ENCODE measurements at places on chromosomes 4 and X.

DNA sequence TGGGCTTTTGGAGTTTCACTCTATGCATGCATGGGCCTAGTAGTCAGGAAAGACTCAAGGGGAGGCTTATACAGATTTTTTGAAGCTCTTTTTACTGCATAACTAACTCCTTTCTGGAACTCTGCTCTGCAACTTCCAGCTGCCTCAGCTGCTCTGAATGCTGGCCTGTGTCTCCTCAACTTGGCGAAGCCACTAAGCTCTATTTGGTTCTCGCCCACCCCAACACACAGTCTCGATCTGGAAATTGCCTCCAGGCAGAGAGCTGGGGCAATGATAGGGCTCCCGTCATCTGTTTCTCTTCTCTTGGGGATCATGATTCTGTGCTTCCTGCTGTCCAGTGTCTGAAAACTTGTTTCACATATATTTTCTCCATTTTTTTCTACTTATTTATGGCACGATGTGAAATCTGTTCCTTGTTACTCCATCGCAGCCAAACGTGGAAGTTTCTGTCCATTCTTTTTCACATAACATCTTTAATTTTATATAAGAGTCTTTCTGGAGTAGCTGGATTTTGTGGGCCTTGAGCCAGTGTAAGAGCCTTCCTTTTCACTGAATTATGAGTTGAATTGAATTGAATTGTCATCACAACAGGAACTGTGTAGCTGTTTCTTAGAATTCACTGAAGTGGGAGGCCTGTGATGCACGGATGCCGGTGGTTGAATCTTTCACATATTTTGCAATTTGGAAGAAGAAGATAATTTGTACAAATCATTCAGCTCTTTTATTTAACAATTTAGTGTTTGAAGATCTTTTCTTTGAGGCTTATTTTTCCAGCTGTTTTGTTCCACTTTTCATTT, 9.0 kb downstream of the ZNF275 start:
- DNase-seq = no peak

DNA sequence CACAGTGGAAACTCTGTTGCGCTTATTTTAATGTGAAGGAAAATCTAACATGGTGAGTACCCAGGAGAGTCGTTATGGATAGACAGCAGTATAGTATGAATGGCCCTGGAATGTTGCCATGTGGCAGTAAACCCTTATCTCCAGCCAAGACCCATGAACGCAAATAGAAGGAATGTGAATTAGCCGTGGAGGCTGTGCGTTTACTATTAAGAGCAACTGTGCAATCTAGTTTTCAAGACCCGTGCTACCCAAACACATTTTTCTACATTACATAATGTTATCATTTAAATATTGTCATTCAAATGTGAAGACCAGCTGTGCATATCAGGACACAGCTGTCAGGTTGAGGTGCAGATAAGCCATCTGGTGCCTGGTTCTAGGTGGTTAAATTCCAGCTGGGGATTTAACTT, 13.3 kb upstream of the AGA start:
- DNase-seq = no peak

- DNase-seq = no peak
Observed at GRCh38 chr4:61919561-61919960, 719.4 kb downstream of the ADGRL3 start.

- DNase-seq = peak; percentile 50
Observed at GRCh38 chrX:14039344-14039743, 9.7 kb upstream of the GEMIN8 start.

DNA sequence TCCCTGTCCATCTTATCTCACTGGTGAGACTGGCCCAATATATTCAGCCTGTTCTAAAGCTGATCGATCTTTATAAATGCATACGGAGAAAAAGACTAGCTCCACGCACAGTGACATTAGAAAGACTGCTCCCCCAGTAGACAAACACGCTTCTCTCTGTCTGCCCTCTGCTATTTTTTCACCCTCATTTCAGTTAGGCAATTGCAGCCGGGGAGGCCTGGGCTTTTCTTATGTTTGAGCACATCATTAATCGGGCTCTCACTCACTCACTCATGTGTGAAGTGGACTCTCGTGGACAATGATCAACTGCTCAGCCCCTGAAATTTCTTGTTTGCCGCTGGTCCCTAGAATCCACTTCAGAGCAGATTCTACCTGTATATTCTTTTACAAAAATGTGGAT, 824.7 kb upstream of the TENM3 start:
- no peak for DNase-seq

DNA sequence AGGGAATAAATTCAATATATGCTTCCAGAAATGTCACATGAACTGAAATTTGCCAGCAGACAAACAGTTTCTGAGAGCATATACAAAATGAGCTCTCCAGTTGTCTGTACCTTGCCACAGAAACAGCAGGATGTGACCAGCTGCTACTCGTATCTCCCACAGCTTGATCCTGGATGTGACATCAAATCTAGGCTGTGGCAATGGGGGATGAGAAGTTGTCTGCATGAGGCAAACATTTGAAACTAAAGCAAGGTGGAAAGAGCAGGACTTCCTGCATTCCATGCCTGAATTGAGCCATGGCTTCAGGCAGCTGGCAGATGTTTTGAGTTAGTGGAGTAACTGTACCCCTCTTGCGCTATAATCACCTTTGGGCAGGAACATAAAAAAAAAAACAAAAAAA, 1724.0 kb downstream of the RPA4 start:
- DNase-seq = no peak

GRCh38 chrX:13750812-13751211, 16.3 kb downstream of the OFD1 start:
- no peak for DNase-seq

GRCh38 chr4:152394791-152395190, 141.1 kb downstream of the FBXW7 start:
- no peak for DNase-seq

DNA sequence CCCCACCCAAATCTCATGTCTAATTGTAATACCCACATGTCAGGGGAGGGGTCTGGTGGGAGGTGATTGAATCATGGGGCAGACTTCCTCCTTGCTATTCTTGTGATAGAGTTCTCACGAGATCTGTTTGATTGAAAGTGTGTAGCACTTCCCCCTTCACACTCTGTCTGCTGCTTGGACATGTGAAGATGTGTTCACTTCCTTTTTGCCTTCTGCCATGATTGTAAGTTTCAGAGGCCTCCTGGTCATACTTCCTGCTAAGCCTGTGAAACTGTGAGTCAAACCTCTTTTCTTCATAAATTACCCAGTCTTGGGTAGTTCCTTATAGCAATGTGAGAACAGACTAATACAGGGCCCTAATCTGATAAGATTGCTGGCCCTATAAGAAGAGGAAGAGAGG, 1514.8 kb downstream of the RPA4 start:
- no peak for DNase-seq

- no peak for DNase-seq
Observed at GRCh38 chrX:69019073-69019890, 146.0 kb downstream of the PJA1 start.

DNA sequence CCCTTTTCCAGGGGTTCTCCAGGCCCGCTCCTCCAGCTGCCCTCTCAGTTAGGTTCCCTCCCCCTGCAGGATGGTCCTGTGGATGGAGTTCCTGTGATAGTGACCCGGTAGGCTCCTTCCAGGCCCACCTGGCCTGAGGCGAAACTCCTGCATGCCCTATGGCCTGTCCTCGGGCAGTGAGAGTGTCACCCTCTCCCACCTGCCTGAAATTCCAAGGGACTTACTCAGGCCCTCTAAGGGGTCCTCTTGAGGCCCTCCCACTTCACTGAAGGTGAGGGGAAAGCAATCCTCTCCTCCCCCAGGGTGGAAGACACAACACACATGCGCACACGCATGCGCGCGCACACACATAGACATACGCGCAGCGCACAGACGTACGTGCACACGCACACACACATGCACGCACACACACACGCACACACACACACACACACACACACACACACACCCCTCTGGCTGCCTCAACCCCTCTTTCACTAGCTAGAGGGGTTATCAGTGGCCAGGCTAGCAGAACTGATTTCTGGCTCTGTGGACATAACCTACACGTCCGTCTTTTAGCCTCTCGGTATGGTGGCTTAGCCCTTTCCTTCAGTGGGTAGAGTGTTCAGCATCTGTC, 215.9 kb downstream of the CBR4 start:
- no peak for DNase-seq

DNA sequence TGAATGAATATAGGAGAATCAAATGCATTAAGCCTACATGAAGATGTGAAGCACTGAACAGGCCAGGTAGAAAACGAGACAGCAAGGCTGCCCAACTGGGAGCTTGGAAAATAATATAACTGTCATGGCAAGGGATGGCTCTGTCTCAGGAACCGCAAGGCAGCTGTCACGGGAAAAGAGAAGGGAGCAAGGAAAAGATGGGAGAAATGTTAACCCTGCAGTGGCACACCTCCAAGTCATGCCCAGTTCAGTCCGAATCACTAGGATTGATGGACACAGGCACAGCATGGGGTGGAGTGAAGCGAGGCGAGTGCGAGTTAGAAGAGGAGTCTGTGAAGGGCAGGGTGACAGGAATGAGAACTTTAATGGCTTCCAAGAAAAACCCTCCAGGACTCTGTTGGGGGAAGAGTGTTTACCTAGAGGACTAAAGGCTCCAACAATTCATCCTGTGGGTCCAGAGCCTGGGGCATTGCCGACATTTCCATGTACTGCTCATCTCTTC, 144.1 kb upstream of the ETNPPL start:
- DNase-seq = no peak

DNA sequence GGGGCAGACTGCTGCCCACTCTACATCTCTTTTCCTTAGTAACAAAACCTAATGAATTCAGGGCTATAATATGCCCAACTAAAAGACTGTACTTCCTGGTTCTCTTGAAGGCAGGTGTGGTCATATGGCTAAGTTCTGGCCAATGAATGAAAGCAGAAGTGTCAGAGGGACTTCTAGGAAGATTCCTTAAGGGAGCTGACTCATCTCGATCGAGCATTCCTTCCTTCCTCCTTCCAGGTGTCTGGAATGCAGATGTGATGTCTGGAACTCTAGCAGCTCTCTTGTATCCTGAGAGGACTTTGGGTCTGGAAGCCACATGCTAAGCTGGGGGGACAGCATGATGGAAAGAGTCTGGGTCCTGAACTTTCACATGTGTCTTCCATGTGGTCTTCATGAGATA, 116.2 kb upstream of the STX18 start:
- no peak for DNase-seq

DNA sequence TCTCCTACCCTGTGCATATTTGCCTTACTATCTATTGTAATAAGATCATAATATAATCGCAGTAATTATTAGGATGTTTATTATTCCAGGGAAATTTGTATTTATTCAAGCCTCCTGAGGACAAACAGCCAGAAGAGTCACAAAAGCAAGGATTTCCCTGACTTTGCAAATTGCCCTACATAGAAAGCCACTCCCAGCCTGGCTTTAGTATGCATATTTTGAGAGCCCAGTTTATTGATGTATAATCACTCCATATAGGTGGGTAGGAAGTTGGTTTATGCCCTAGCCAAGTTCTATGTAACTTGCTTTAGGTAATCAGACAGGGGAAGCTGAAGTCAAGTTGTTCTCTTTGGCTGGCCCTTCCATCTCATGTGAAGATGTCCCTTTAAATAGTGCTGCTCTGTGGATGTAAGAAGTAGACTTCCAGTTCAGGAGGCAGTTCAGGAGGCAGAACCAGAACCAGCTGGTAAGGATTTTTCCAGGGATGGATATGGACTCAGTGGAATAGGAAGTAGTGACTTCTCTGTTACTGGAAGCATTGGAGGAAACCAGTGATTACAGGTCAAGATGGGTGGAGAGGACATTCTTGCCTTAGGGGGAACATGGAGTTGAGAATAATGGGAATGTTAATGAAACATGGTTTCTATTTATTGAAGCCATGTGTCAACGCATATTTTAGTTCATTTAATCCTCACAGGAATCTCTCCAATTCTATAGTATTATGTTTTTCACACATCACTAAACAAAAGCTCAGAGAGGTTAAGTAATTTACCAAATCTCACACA, 70.5 kb upstream of the KIT start:
- DNase-seq = no peak

DNA sequence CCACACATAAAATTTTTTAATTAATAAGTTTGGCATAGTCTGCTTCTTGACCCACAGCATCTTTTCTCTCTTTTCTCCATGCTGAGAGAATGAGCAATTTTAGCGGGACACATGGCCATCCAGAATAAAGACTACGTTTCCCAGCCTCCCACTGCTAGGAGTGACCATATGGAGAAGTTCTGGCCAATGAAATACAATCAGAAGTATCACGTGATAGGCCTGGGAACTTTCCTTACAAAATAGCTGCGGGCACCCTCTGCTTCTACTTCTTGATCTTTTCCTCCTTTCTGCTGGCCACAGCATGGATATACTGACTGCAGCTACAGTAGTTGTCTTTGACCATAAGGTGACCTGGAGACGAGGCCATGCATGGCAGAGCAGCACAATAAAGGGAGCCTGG, 348.0 kb downstream of the BCOR start:
- no peak for DNase-seq

DNA sequence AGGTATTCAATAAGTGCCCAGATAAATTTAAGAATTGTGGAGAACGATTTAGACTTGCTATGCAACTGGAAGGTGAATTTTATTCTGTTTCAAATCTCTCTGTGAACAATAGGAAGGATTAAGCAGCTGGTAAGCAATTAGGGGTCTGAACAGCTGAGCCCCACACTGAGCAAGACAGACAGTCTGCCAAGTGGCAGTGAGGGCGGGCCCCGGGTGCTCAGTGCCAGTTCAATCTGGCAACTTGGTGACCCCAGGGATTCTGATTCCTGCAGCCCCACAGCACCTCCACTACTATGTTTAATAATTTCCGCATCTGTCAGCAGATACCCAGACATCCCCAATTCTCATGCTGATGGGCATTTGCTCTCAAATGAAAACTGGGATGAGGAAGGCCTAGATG, 317.3 kb downstream of the PPP1R2C start:
- DNase-seq = no peak

DNA sequence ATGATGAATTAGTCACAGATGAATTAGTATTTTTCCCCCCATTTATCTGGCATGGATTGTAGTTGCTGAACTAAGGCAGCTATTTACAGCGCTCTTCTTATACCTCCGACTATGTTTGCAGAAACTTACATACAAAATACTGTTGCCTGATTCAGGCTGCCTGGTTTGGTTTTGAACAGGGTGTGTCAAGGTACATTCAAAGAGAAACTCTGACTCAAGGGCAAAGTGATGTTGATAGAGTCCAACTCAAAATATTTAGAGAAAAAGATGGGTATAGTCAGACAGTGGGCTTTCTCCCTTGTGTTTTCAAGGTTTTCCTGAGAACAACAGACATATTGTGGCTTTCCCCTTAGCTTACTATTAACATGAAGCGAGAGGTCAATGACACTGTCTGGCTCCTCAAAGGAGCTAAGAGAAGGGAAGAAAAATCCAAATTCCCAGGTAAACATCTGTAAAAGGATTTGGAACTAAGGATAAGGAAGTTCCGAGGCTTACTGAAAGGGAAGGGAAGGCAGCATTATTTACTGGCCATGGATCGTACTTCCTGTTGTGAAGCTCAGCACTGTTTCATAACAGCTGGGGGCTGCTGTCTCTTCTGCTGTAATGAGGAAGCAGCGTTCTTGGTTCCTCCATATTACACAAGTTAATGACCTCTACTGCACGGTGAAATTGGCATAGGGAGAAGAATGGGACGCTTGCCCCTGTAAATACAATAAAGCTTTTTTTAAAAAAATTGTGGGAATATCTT, 30.9 kb downstream of the FAM9C start:
- DNase-seq = no peak

All from activated CD4-positive, alpha-beta T cell treated with anti-CD3 and anti-CD28 coated beads, Interleukin-2, amount 50 U/mL, for 1 hour (primary cell).